Smooth muscle cell of trachea (primary cell): ENCODE measurements at places on chromosomes 6 and 20. TPM values are rescaled to one million over a fixed set of nuclear protein-coding genes. Genes with fewer than 3 reads are reported as not detected.

The KAT14 gene
- total RNA-seq: 14.0 and 18.2 TPM in 2 replicates

The NOL4L gene
- 2.6 and 4.0 TPM in 2 replicates for total RNA-seq

The SLC22A2 gene
- total RNA-seq: not detected in 2 replicates

The KHDC1L gene
- not detected in 2 replicates for total RNA-seq

The C20orf202 gene
- under 0.01 TPM in 2 replicates for total RNA-seq
